ENCODE measurements at places on chromosomes 1 and 21.

- DNase-seq = no peak
These were observed 66.4 kb downstream of the GPR88 start for GRCh38 chr1:100604372-100604771.

GRCh38 chr1:182685215-182685614 lies 828 bp upstream of the RGS8 start:
- no peak for DNase-seq

DNA sequence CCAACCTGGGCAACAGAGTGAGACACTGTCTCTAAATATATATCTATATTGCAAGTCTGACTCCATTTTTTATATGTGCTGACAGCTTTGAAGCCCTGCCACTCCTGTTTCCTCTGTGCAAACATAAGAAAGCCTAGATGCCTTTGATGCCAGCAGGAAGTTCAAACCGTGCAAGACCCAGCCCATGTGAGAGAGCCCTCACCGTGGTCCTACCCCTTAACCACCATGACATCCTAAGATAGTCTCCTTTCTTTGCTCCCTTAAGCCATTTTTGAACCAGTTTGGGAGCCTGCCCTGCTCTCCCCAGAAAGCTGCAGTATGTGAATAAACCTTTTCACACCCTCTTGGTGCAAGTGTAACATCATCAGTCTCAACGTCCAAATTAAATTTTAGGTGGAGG lies 3.7 kb upstream of the DIPK1A start:
- peak; percentile 62 for DNase-seq

- DNase-seq = no peak
These were observed 28.7 kb upstream of the RD3 start for GRCh38 chr1:211520641-211521040.

- DNase-seq = no peak
These were observed 6.6 kb upstream of the PDE9A start for GRCh38 chr21:42646836-42647235.

DNA sequence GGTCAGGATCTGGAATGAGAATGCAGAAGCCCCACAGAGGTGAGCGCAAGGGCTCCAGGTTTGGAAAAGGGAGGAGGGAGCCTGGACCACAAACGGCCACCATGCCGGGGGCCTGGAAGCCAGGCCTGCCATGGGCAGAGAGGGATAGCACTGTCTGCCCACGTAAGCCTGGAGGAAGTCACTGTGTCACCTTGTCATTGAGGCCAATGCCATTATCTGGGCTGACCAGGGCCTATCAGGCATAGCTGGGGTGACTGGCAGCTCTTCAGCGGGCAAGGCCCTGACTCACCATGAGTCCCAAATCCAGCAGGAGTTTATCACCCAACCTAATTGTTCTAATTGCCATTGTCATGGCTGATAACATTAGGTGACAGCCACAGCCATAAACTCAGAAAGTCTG lies 84.6 kb downstream of the MATN1 start:
- DNase-seq = no peak

DNA sequence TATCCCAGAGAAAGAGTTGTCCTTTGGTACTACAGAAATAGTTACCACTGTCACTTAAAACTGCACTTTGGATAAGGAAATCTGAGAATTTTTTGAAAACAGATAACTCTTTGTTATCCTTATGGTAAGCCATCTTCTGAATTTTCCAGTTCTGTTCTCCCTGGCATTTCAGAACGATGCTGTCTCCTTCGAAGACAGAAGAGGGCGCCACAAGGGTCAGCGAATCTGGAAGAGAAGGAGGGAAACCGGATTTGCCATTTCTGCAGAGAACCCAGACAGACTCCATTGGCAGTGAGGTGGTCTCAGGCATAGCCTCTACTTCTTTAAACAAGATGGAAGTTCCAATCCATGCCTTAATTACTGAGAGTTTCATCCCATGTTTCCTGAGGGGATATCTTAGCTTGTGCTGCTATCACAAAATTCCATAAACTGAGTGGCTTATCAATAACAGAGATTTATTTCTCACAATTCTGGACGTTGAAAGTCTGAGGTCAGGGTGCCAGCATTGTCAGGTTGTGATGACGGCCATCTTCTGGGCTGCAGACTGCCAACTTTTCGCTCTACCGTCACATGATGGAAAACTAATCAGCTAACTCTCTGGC lies 6.4 kb downstream of the FCRL2 start:
- no peak for DNase-seq
